ENCODE measurements at places on chromosomes 5 and 9.

GRCh38 chr5:143172739-143173138 lies 230.7 kb downstream of the NR3C1 start:
- no peaks in the 10 kb centered on the region for H3K27me3 ChIP-seq
- no peaks in the 10 kb centered on the region for H3K4me1 ChIP-seq
- no peak for DNase-seq
- no peak overlapping the region for H3K4me3 ChIP-seq
- no peak overlapping the region for H3K27ac ChIP-seq

DNA sequence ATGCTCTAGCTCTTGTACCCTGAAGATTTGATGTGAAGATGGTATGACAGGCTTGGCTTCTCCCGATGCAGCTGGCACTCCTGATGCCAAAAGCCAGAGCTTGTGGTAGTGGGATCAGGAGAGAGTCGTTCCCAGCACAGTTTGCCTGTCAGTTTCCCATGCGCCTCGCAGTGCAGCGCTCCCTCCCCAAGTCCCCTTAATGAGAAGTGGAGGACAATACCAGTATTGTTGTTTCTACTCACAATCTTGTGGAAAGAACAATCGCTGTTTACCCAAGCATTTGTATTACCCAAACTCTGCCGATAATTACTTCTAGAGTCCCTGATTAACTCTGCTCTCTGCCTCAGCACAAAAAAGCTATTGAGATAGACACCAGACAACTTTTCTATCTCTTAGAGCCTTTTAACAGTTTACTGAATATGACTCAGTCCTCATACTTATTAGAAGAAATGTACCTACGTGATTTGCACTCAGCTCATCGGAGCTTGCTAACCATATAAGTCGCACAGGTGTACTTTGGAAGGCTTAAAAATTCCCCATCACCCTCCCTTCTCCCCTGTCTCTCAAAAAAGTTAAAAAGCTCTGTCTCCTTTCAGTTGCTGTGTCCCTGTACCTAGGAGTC lies 283.2 kb upstream of the TMEM161B start:
- no peak overlapping the region for H3K4me3 ChIP-seq
- H3K4me1 ChIP-seq: no peaks in the 10 kb centered on the region
- no peak overlapping the region for H3K27ac ChIP-seq
- H3K27me3 ChIP-seq: no peaks in the 10 kb centered on the region
- no peaks in the 10 kb centered on the region for H3K36me3 ChIP-seq

DNA sequence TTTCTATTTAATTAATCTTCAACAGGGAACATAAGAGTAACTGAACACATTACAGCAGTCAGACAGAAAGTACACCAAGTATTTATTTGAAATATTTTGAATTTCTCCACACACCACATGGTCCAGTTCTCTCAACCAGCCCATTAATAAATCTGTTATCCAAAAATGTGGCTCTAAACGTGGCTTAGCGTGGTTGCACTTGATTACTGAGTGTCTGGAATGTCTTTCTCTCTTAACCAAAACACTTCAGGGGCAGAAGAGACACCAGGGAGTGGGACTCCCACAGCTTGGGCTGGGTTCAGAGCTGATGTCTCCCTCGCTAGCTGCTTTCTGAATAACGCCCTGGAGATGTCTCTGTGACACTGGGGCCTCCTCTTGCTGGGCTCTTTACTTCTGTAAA lies 52.6 kb upstream of the FANCC start:
- no peaks in the 10 kb centered on the region for H3K4me1 ChIP-seq
- no peak for DNase-seq
- no peaks in the 10 kb centered on the region for H3K27me3 ChIP-seq
- no peak overlapping the region for H3K27ac ChIP-seq

GRCh38 chr9:14768405-14769229 lies 46.1 kb upstream of the CER1 start:
- no peaks in the 10 kb centered on the region for H3K4me1 ChIP-seq
- DNase-seq: no peak
- no peaks in the 10 kb centered on the region for H3K36me3 ChIP-seq
- no peak overlapping the region for H3K27ac ChIP-seq

GRCh38 chr5:173919443-173919842 lies 31.3 kb downstream of the CPEB4 start:
- no peaks in the 10 kb centered on the region for H3K36me3 ChIP-seq
- H3K4me3 ChIP-seq: no peak overlapping the region
- H3K4me1 ChIP-seq: no peaks in the 10 kb centered on the region

- H3K4me1 ChIP-seq: no peaks in the 10 kb centered on the region
- H3K27ac ChIP-seq: peak overlapping the region; percentile 28
- no peaks in the 10 kb centered on the region for H3K27me3 ChIP-seq
- H3K36me3 ChIP-seq: peaks cover 4% of the 10 kb centered on the region
- H3K4me3 ChIP-seq: no peak overlapping the region
Measured at GRCh38 chr9:113600871-113601614, 137.5 kb downstream of the RGS3 start.

GRCh38 chr9:123649909-123650308 lies 280.0 kb downstream of the DENND1A start:
- no peak for DNase-seq
- no peaks in the 10 kb centered on the region for H3K27me3 ChIP-seq
- no peaks in the 10 kb centered on the region for H3K36me3 ChIP-seq
- no peaks in the 10 kb centered on the region for H3K4me1 ChIP-seq

- peak overlapping the region; percentile 34 for H3K27ac ChIP-seq
- H3K4me1 ChIP-seq: no peaks in the 10 kb centered on the region
- no peak for DNase-seq
- no peaks in the 10 kb centered on the region for H3K36me3 ChIP-seq
- H3K4me3 ChIP-seq: no peak overlapping the region
Measured at GRCh38 chr9:19173598-19174125, 46.4 kb upstream of the PLIN2 start.

Data from breast epithelium (tissue), 4 donors.